ENCODE measurements at places on chromosomes 4 and X.

- no peak for DNase-seq
Observed at GRCh38 chr4:155954939-155955338, 1.3 kb upstream of the CTSO start.

DNA sequence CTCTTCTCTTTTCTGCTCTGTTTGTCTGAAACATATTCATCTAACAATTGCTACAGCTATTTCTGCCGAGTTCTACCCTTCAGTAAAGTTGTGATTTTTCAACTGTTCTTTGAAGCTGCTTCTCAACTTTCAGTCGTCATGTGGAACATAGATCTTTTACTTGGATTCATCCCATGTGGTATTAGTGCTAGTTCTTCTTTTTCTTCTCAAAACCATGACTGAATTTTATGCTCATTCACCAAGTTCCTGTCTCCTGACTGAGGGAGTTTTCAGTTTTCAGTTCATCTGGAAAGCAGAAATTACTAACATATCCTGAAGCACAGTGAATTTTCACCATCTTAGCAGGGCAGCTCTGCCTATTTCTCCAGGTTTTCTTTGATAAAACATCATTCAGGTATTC lies 12.1 kb downstream of the ACSL4 start:
- DNase-seq, result no peak

DNA sequence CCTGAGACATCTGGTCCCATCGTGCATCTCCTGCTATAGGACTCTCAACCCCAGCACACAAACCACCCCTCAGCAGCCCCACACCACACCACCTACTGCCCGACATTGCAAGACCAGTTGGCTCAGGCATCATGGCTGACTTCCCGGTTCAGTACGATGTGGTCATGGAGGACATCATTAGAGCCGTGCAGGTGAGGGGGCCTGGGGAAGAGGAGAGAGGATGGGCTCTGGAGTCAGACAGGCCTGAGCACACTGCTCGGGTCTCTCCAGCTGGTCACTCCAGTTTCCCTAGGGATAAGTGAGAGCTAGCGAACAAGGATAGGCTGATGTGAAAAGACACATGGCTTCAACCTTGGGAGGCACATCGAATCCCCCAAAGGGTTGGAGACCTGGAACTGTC lies 17.2 kb downstream of the MAGED2 start:
- no peak for DNase-seq

- no peak for DNase-seq
Observed at GRCh38 chr4:40737879-40738278, 11.9 kb upstream of the NSUN7 start.

GRCh38 chrX:13077168-13077567 lies 32.7 kb upstream of the FAM9C start:
- no peak for DNase-seq

- peak; percentile 68 for DNase-seq
Observed at GRCh38 chr4:87353592-87353991, 30.9 kb upstream of the HSD17B13 start.

DNA sequence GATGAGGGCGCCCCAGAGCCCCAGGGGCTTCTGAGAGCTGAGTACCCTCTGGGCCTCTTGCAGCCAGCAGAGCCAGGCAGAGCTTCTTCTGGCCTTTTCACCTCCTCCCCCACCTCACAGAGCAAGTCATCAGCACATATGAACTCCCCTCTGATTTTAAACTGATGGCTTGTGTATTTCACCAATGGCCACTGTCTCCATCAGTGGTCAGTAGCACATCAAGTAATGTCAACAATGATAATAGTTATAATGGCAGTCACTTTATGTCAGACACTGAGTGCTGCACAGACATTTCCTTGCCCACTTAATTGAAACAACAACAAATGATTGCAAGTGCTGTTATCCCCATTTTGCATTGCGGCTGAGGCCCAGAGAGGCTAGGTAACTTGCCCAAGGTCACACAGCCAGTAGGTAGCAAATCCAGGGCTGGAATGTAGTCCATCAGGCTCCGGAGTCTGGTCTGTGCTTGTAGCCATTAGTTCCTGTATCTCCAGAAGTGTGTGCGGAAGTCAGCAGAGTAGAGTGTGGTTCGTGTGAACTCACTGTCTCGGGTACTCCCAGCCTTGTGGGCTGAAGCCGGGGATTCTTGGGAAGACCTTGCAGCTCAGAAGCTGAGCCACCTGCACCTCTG lies 3.0 kb downstream of the ATP2B3 start:
- no peak for DNase-seq

DNA sequence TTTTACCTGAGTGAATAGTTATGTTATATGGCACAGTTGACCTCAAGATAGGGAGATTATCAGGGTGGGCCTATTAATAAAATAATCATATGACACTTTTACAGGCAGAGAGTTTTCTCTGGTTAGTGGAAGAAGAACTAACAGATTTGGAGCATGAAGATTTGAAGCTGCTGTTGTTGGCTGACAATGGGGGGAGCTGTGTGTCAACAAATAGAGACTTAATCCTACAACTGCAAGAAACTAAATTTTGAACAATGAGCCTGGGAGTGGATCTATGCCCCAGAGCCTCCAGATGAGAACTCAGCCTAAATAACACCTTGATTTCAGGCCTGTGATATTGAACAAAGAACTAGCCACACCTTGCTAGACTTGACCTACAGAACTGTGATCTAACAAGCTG lies 7.2 kb upstream of the CCSER1 start:
- DNase-seq, result no peak

- DNase-seq, result no peak
Observed at GRCh38 chr4:134024251-134024650, 177.3 kb downstream of the PABPC4L start.

DNA sequence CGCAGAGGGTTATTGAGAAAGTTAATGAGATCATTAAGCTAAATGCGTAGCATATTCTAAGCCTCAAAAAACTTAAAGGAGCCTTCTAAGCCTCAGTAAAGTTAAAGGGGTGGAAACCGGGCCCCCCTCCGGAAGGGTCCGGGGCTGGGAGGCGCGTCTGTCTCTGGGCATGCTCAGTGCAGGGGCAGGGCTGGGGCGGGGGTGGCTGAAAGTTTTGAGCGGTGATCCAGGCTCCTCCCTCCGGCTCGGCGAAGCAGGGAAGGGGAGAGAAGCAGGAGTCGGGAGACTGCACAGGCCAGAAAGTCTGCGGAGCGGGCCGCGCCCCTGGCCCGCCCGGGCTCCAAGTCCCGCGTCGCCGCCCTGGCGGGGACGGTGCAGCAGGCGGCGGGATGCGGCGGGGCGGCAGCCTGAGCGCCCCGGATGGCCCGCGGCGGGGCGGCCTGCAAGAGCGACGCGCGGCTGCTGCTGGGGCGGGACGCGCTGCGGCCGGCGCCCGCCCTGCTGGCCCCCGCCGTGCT lies at the start of gene EVC:
Gene EVC, plus strand, starts transcription at position 241 of the 518 bp plus-strand sequence. Its CDS starts 180 bp downstream, at position 421.
- DNase-seq, result peak; percentile 92

GRCh38 chr4:38080061-38080974 lies 120.1 kb downstream of the PTTG2 start:
- DNase-seq, result no peak

DNA sequence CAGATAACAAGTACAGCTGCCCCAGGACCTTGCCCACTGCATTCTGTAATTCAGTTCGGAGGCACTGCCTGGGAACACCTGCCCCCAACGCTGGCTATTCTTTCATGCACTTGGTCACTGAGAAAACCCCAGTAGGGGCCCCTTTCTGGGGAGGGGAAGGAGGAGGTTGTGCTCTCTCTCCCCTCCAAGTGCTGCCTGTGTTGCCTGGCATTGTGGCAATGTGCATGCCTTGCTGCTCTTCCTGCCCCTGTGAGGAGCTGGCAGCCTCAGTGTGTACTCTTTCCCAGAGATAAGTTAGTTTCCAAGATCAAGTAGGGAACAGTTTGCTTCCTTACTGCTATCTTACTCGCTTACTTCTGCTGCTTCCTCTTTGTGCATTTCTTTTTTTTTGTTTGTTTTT lies 90.8 kb downstream of the AASDH start:
- DNase-seq, result peak; percentile 42

GRCh38 chrX:97551821-97552220 lies 668.1 kb downstream of the RPA4 start:
- no peak for DNase-seq

GRCh38 chr4:42712854-42713253 lies 55.9 kb upstream of the ATP8A1 start:
- DNase-seq, result no peak

DNA sequence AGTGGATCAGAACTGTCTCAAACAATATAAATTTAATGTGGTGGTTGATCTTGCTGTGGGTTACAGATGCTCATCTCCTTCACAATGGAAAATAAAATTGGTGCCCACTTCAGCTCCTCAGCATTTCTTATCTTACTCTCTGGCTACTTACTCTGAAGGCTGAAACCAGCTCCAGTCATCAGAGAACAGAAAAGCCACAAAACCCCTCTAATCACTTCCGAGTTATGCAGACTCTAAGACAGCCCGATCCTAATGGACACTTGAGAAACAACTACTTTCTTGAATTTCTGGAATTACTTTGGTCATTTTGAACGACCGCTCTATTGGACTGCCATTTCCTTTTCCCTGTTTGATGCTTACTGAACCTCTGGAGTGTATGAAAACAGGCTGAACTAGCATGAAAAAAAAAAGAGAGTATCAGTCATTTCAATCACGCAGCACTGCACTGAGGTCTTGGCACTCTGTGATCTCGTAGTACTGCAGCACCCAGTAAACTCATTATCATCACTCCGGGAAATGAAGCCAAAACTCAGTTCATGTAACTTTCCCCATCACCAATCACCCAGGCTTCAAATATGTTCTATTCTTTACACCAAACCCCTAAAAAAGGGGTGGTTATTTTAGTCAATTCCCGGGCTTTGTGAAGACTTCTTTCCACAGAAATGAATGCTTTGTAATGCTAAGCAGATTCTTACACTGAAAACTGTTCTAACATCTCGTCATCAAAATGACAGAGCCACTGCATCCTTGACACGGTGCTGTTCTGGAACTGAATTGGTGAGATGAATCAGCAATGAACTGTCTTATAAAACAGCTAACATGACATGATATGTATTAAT lies 54.5 kb downstream of the TSPAN5 start:
- DNase-seq, result no peak

- DNase-seq, result no peak
Observed at GRCh38 chrX:132855780-132856341, 102.6 kb downstream of the HS6ST2 start.

GRCh38 chr4:155548173-155548572 lies 118.5 kb upstream of the GUCY1A1 start:
- DNase-seq, result peak; percentile 31

DNA sequence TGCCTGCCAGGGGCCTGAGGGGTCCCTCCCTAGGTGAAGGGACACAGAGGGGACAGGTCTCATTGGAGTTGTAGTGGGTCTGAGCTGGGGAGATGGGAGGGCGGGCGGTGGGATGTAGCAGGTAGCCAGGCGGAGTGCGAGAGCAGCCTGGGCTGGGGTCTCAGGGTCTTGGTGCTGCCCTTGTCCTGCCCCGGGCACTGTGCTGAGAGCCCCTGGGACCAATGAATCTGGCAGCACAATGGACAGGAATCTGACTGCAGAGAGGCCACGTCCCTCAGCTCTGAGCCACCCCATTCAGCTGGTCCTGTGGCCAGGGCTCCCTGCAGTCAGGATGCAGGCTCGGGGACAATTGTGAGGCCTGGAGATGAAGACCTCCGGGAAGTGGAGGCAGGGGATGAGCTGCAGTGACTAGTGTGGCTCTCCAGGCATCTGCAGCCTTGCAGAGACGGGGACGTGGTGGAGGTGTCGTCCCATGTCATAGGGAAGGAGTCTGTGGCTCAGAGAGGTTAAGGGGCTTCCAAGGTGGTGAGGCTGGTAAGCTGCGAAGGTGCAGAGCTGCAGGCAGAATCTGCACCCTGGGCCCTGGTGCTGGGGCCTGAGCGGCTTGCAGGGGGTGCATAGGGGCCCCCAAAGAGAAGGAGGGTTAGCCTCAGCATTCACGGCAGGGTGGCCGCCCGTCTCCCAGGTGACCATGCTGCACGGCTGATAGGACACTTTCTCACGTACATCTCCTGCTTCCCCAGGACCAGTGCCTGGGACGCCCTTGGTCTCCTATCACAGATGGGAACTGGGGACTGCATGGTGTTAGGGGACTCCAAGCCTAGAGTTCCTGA lies 20.6 kb downstream of the NSG1 start:
- no peak for DNase-seq

DNA sequence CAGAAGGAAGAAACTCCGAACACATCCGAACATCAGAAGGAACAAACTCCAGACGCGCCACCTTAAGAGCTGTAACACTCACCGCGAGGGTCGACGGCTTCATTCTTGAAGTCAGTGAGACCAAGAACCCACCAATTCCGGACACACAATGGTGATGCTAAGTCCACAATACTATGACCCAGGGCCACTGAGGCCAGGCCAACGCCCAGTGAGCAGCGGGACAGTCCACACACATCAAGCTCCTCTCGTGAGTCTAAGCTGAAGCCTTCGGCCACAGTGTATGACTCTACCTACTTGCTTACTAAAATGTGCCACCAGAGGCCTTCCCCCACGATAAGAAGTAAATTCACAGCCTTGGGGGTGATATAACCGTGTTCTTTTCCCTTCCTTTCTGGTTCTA lies 10.2 kb upstream of the CDKN2AIP start:
- DNase-seq, result no peak

DNA sequence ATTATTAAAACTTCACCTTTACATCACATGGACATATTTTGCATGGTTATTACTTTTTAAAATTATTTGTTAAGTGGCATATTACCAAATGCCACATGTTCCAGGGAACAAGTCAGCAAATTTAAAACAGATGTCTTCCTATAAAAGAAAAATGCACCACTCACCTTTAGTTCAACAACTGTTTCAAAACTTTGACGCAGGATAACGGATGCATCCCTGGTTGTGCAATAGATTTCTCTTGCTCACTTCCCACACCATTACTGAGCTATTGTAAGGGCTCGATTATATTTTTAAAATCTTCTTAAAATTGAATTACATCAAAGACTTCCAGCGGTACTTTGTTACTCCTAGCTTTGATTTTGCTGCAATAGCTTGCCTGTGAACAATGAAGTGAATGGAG lies 93.0 kb upstream of the ARHGAP24 start:
- no peak for DNase-seq

- no peak for DNase-seq
Observed at GRCh38 chr4:84639145-84639544, 56.2 kb downstream of the CDS1 start.

DNA sequence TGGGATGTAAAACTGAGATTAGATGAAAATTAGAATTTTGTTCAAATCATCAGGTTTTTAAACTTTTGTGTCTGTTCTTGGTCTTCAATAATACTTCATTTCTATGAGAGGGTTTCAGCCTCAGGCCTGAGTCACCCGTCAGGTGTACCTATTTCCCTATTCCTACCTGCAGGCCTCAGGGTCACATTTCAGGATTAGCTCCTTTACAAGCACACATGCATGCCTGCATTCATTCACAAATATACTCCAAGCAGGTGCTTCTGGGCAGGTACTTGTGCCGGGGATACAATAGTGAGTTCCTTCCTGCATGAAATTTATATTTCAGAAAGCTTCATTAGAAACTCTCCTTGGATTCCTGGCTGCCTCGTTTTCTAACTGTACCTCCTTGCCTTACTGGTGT lies 114.9 kb downstream of the SHISA3 start:
- no peak for DNase-seq

GRCh38 chr4:1218634-1219565 lies 30.0 kb downstream of the CTBP1 start:
- no peak for DNase-seq

GRCh38 chr4:176451443-176451842 lies 131.7 kb downstream of the SPCS3 start:
- DNase-seq, result peak; percentile 88

GRCh38 chrX:19864736-19865135 lies 22.7 kb downstream of the SH3KBP1 start:
- no peak for DNase-seq
